Endothelial cell of umbilical vein (primary cell): ENCODE measurements at places on chromosomes 13 and 19.
A peak's percentile ranks its signal among the peaks of the same experiment; 100 is the strongest.

DNA sequence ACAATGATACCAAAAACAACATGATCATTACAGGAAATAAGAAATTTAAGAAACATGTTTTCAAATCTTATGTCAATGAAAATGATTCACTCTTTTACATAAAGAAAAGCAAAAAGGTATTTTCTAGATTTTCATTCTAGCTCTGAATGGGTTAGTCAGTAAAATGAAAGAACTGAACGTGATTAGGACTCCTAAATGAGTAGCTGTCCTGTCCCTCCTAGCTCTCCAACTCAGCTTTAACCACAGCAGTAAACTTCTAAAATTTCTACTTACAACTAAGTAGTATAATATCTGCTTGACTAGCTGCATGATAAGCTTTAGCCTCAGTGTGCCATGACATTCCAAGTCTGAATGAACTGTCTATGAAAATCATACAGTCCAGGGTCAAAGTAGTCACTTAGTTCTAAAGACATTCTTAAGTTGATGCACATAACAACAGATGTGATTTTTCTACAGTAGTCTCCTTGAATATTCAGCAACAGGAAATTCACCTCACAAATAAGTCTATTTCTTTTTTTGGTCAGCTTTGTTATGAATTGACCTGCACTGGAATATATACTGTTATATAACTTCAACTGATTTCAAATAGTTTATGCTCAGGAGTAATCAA, 136.4 kb downstream of the MYCBP2 start:
- DNase-seq, result no peak

DNA sequence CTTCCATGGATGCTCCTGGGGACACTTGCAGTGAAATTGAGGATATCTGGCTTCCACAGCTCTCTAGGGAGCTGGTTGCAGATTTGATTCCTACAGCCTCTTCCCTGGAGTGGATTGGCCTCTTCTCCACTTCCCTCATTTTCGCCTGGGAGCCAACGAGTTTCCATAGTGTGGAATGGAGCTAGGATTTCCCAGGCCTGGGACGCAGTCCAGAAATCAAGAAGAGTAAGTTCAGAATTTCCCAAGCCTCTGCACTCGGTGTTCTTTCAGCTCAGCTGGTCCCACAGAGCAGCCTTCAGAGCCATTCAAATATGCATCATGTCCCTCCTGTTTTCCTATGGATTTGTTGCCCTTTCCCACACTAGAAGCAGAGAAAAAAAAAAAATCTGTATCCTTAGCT, 68.2 kb downstream of the RAP2A start:
- no peak for DNase-seq

- DNase-seq, result no peak
Observed at GRCh38 chr19:18683958-18684641, 620 bp downstream of the CRTC1 start.

- DNase-seq, result no peak
Observed at GRCh38 chr19:4366666-4367335, 23.4 kb downstream of the MPND start.

DNA sequence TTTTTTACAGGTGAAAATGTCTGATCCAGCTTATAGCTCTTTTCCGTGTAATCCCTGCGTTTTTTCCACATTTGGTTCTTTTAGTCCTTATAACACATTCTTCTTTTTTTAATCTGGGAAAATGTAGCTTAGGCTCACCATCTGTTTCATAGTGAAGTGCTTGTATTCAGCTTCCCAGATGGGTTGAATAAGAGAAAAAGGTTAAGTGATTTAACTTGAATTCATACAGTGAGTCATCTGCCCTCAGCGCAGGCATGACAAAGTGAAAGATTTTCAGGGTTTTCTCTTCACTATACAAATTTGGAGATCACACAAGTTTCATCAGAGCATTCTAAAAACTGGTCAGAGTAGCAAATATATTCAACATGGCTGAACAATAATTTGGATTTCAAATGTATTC, 224.8 kb downstream of the SPRY2 start:
- peak; percentile 10 for DNase-seq

DNA sequence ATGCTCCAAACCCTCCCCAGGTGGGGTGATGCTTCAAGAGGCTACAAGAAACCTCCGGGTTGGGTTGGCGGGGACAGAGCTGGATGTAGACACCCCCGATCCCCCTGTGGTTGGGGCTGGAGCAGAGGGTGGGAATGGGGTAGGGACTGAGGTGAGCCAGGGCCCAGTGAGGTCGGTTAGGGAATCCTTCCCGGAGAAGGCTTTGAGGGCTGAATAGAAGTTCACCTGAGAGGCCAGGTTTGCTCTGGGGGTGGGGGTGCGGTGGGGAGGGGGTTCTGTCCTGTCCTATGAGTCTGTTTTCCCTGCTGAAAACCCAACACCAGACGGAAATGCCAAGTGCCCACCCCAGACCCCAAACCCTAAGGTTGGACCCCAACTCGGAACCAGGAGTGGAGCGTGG, 69.1 kb downstream of the CELF5 start:
- no peak for DNase-seq

- no peak for DNase-seq
Observed at GRCh38 chr19:58479303-58479702, 3.2 kb downstream of the ZNF446 start.

DNA sequence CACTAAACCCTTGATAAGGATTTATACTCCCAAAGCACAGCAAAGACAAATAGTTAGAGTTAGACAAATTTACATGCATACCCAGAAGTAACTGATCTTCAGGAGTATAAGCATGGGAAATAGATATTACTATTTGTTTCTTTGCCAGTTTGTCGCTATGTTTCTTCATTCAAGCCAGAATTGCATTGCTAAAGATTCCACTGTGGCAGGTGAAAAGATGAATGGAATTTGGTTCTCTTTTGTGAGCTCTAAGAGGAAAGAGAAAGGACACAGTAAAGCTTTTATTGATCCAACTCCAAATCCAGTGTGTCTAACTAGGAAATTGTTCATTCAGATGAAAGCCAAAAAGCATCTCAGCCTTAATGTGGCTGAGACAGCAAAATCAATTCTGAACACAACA, 292.3 kb upstream of the SPRY2 start:
- no peak for DNase-seq

DNA sequence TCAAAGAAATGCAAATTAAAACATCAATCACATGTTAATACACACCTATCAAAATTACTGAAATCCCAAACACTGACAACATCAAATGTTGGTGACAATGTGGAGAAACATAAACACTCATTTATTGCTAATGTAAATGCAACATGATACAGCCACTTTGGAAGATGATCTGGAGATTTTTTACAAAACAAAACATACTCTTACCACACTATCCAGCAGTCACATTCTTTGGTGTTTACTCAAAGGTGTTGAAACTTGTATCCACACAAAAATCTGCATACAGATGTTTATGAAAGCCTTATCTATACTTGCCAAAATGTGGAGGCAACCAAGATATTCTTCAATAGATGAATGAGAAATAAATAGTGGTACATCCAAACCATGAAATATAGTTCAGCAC, 1219.5 kb upstream of the PCDH20 start:
- no peak for DNase-seq

DNA sequence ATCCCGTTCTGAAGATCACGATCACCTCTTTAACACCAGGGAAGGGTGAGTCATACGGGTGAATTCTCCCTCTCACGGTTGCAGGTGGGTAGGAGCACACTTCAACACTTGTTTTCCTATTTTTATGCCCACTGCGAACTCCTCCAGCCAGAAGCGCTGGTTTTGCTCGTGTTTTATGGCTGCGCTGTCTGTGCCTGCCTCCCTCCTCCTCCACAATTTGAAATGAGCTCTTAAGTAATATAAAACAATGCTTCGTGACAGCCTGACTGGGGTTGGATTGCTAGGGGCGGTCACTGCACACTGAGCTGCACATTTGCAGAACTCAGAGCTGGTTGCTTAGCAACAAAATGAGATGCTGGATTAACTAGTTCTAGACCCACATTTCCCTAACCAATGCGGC, 12.9 kb downstream of the CCDC70 start:
- DNase-seq, result no peak

GRCh38 chr19:50398675-50399367, 14.7 kb downstream of the POLD1 start:
- no peak for DNase-seq

- DNase-seq, result no peak
Observed at GRCh38 chr19:30492586-30493270, 120.5 kb downstream of the ZNF536 start.

- peak; percentile 72 for DNase-seq
Observed at GRCh38 chr19:36225219-36225892, 10.4 kb downstream of the ZNF146 start.

- DNase-seq, result no peak
Observed at GRCh38 chr13:28035146-28035782, 46.8 kb upstream of the URAD start.

GRCh38 chr13:35598233-35598632, 121.7 kb upstream of the MAB21L1 start:
- peak; percentile 75 for DNase-seq

DNA sequence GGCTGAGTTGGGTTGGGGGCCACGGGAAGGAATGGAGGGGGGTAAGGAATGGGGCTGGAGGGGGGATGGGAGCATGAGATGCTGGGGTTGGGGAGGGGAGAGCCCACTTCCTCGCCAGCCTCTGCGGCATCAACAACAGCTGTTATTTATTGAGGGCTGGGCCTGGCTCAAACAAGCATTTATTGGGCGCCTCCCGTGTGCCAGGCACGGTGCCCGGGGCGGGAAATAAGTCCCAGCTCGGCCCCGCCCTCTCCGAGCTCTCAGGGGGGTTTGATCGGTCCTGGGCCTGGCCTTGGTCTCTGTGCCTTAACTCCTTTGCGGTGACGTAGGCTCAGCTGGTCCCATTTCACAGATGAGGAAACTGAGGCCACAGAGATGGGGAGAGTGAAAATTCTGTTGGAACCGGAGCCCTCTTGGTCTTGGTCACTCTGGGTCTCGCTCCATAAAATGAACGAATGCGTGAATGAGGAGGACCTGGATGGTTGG, 919 bp upstream of the ADAMTS10 start:
- DNase-seq, result no peak

DNA sequence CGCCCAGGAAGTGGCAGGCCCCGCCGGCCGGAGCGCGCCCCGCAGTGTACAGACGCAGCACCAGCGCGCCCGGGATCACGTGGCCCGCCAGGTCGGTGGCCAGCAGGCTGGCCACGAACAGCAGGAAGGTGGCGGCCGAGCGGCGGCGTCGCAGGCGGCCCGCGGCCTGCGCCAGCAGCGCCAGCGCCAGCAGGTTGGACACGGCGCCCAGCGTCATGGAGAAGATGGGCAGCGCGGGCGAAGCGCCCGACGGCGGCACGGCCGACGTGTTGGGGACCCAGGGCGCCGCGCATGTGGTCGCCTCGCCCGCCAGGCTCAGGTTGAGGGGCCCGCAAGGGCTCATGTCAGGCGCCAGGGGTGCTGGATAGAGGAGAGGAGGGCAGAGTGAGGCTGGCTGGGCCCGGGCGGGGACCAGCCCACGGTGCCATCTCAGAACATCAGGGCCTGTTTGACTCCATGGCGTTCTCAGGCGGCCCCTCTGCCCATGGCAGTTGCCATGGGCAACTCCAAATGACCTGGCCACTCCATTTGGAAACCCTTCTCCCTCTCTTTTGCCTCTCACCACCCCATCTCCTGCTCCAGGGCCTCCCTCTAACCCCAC, 1.1 kb downstream of the PTGER1 start:
- no peak for DNase-seq

GRCh38 chr13:111404746-111405145, 84.3 kb downstream of the TEX29 start:
- DNase-seq, result no peak

DNA sequence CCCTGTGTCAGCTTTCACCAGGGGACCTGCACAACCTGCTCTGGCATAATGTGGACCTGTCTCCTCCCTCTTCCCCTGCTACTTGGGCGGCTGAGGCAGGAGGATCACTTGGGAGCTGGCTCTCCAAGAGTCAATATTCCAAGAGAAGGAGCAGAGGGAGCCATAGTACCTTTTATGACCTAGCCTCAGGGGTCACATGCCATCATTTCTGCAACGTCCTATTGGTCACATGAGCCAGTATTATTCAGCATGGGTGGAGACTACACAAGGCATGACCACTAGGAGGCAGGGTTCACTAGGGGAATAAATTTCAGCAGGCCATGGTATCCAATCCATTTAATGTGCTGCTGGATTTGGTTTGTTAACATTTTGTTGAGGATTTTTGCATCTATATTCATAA, 12.0 kb upstream of the SHFL start:
- peak; percentile 25 for DNase-seq
